ENCODE measurements at places on chromosomes 13 and 19. TPM values are rescaled to one million over a fixed set of nuclear protein-coding genes. Genes with fewer than 3 reads are reported as not detected.

- peak; percentile 79 for DNase-seq
- peaks cover 3% of the 10 kb centered on the region for H3K4me1 ChIP-seq
- no peaks in the 10 kb centered on the region for H3K27me3 ChIP-seq
- no peak within 1 kb of the TSS for H3K27ac ChIP-seq
Measured at GRCh38 chr13:49627831-49628652, at the start of gene ARL11. TSS of gene ARL11 (plus strand) at chr13:49628507. CDS start at chr13:49630448, 1,941 bp downstream.

GRCh38 chr13:62302341-62302740 is 886.7 kb upstream of the PCDH20 start:
- H3K36me3 ChIP-seq = no peaks in the 10 kb centered on the region
- H3K27ac ChIP-seq = no peak overlapping the region
- no peaks in the 10 kb centered on the region for H3K27me3 ChIP-seq
- H3K4me1 ChIP-seq = no peaks in the 10 kb centered on the region
- DNase-seq = no peak
- H3K4me3 ChIP-seq = no peak overlapping the region

GRCh38 chr19:10390652-10391286 is 10.4 kb upstream of the TYK2 start:
- peaks cover 16% of the 10 kb centered on the region for H3K36me3 ChIP-seq
- no peak overlapping the region for H3K4me3 ChIP-seq
- H3K4me1 ChIP-seq = no peaks in the 10 kb centered on the region
- H3K27me3 ChIP-seq = no peaks in the 10 kb centered on the region

- H3K27ac ChIP-seq = no peak overlapping the region
- no peaks in the 10 kb centered on the region for H3K36me3 ChIP-seq
- no peak for DNase-seq
- H3K4me3 ChIP-seq = no peak overlapping the region
- no peaks in the 10 kb centered on the region for H3K27me3 ChIP-seq
- H3K4me1 ChIP-seq = no peaks in the 10 kb centered on the region
Measured at GRCh38 chr13:113166266-113166665, 7.8 kb downstream of the PROZ start.

- no peak overlapping the region for H3K27ac ChIP-seq
- no peak for DNase-seq
- peaks cover 37% of the 10 kb centered on the region for H3K27me3 ChIP-seq
- no peaks in the 10 kb centered on the region for H3K36me3 ChIP-seq
- H3K4me1 ChIP-seq = peaks cover 5% of the 10 kb centered on the region
Measured at GRCh38 chr19:4586245-4586644, 26.8 kb upstream of the SEMA6B start.

The ZNF568 gene
- total RNA-seq = 4.7 TPM

All from colonic mucosa (tissue), 4 donors.